Epithelial cell of esophagus (primary cell): ENCODE measurements at places on chromosomes 2 and 18.

GRCh38 chr2:189580658-189581353 is at the start of gene SLC40A1:
Gene SLC40A1 (minus strand): TSS chr2:189580786. CDS start chr2:189580460, 326 bp downstream.
- peak; percentile 43 for DNase-seq

DNA sequence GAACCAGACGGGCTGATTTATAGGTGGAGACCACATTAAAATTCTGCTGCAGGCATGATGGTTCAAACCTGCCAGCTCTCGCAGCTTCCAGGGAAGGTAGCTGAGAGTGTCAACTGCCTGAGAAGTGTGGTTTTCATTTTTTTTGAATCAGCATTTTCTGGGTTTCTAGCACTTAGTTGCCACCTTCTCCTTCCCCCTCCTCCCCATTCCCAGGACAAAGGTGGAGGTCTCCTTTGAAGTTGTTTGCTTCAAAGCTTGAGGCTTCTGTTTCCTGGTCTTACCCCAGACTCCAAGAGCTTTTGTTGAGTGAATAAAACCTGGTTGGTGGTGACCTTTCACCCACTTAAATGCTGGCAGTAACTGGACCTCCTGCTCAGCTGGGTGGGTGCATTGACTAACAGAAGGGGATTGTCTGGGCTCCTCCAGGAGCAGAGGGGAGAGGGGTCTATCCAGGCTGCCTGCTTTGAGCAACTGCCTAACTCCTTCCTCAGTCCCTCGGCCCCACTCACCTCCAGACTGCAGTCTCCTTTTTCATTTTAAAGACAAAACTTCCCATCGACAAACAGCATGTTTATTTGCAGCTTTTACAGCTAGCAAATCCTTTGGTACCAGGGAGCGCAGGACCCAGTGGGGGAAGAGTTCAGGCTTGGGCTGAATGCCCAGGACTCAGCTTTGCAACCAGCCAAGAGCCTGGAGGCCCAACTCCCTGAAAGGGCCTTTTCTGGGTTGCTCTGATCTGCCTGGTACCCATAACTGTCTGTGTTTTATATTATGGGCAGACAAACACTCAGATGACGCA is 3.5 kb downstream of the RHOB start:
- DNase-seq: peak; percentile 76

DNA sequence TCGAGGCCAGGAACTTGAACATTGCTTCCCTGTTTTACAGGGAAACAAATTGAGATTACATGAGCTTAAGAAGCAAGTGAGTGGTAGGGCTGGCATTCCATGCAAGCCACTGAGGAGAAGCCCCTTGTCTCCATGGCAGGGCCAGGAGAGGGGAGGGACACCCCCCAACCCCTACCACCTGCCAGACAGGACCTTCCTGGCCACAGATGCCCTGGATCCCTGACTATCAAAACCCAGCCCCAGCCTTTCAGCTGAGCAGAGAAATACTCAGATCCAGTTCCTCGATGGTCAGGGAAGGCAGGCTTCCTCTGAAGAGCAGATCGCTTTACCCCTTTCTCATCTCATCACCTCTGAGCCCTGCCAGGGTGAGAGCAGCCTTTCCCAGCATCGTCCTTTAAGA is 53.8 kb upstream of the ALPP start:
- no peak for DNase-seq

GRCh38 chr2:7127156-7127555 is 209.9 kb downstream of the RNF144A start:
- no peak for DNase-seq

- DNase-seq: no peak
These were observed 26.7 kb upstream of the ALLC start for GRCh38 chr2:3631161-3631850.

GRCh38 chr2:23293731-23294130 is 91.2 kb upstream of the KLHL29 start:
- DNase-seq: no peak

DNA sequence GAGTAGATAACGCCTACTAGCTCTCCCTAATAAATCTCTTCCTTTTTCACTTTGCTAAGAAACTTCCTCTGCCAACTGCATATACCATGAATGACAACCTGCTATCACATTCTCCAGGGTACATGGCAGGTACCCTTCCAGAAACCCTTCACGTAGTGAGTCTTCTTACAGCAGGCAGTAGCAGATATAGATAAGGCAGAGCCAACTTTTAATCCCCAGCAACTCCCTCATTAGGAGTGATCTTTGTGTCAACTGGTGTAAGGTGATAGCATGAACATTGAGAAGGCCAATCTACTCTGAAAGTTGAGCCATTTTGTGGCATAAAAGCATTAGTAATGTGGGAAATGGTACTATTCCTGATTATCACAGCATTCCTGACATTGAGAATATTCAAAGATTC is 5.7 kb upstream of the STK17B start:
- DNase-seq: no peak

- no peak for DNase-seq
These were observed 381.3 kb upstream of the SPRED2 start for GRCh38 chr2:65813631-65814173.

- no peak for DNase-seq
These were observed 402.3 kb downstream of the TGIF1 start for GRCh38 chr18:3852321-3852720.

GRCh38 chr18:490024-490366 is 10.5 kb downstream of the COLEC12 start:
- DNase-seq: no peak

- DNase-seq: no peak
These were observed 288.4 kb upstream of the TRIB2 start for GRCh38 chr2:12428324-12428723.

DNA sequence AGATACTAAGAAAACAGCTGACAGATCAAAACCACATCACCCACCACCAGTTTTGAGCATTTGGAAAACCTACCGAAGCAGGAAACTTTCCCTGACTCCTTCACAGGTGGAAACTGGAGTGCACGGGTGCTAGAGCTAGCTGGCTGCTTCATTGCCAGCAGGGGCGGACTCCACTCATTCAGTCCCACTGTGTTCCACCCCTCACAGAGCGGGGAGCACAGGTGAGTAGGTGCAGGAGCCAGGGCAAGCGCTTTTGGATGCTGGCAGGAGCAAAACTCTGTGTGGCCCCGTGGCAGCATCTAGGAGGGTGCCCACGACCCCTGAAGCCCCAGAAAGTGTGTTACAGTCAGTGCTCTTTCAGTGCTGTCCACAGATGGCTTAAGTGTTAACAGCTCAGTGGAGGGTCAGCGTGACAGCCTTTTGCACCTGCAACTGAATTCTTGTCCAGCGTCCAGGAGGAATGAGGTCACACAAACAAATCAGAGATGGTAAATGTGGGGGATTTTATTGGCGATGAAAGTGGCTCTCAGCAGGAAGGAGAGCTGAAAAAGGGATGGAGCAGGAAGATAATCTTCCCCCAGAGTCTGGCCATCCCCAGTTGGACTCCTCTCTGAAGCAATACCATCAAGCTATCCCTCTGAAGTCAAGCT is 71.1 kb downstream of the TMEM163 start:
- no peak for DNase-seq

GRCh38 chr18:9209279-9209678 is 72.7 kb downstream of the ANKRD12 start:
- DNase-seq: no peak

- no peak for DNase-seq
These were observed 67.4 kb downstream of the HS1BP3 start for GRCh38 chr2:20583425-20583881.

DNA sequence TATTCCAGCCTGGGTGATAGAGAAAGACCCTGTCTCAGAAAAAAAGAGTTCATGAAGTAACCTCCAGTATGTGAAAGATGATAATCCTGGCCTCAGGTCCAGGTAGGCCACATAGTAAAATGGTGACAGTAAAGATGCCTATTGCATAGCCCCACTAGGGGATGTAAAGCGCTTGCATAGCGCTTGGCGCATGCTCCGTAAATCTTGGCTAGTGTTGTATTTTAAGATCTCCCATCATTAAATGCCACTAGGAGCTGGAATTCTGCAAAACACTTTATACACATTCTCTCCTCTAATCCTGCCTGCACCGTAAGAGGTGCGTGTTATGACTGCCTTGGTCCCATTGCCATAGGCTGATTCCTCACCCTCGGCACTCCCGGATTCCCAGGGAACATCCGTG is 153.6 kb downstream of the TFCP2L1 start:
- DNase-seq: no peak

- DNase-seq: peak; percentile 48
These were observed 181.9 kb downstream of the MEMO1 start for GRCh38 chr2:31828891-31829290.

GRCh38 chr2:69309351-69310110 is 77.5 kb downstream of the GFPT1 start:
- DNase-seq: peak; percentile 39

DNA sequence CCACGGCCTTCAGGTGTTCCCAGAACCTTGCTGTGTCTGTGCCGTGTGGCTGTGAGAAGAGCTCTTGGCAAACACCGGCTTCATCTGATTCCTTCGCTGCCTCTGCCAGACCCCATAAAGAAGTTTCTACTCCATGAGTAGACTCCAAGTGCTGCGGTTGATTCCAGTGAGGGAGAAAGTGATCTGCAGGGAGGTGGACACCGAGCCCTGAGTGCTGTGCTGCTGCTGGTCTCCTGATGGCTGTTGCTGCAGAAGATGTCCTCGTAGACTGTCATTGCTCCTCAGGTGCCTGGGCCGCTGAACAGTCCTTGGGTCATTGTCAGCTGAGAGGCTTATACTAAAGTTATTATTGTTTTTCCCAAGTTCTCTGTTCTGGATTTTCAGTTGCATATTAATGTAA is 19.6 kb downstream of the ASB1 start:
- DNase-seq: no peak

DNA sequence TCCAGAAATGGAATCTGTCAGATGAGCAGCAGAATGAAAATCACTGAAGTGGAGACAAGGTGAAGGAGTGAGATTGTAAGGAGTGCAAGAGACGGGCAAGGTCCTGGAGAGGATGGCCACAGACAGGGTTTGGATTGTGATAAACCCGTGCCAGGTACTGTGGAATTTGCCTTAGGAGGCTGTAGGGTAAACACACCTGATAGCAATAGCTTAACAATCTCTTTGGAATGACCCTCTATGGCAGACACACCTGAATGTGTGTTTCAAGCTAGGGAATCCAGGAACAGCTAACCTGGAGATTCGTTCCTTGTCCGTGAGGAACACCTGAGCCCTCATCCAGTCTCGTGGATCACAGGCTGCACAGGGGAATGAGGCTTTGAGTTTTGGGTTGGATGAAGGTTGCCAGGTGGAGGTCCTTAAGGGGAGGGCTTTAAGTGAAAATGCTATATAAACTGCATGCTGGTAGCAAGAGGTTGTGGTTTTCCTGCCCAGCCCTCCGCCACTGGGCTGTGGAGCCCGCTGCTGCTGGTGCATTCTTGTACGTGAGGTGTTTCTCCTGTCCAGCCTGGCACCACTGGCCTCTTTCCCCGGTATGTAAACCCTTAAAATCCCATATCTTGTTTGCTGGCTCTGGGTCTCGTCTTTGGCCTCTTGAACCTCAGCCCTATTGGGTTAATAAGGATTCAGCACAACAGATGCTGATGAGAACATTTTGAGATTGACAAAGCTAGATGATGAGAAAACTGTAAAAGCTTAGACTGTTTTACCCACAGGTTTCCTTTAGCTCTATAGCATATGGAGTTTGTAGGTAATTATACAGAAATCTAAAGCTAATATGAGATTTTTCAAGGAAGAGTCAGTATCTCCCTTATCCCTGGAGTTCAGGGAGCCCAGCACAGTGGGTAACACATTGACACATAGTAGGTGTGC is 117.9 kb downstream of the ARHGAP15 start:
- no peak for DNase-seq

DNA sequence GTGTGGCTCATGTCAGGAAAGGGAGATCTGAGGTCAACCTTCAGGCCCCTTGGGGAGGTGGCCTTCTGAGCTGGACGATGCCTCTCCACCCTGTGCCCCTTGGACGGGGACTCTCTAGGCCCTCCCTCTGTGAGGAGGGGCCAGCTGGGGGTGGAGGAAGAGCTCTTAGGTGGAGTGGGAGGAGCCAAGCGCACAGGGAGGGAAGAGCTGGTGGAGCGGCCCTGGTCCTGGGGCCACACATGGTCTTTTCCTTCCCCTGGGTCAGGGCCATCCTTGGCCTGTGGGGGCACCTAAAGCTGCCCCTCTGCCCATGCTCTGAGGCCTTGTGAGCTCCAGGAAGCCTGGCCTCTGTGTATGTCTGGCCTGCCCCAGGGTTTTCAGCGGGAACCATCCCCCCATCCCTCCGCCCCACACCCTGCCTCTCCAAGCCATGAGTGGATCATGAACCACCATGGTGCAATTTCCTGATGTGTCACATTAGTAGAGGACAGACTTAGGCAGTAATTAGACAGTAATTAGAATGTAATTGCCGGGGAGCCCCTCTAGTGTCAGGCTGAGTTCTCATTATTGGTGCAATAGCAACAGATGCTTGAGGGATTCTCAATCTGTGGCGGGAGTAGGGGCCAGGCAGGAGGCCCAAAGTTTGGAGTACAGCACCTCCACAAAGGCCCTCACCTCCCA is 63.0 kb downstream of the GLI2 start:
- DNase-seq: peak; percentile 34

- DNase-seq: no peak
These were observed 8.3 kb upstream of the LCT start for GRCh38 chr2:135845257-135845656.

GRCh38 chr18:46013484-46014189 is 46.5 kb upstream of the EPG5 start:
- DNase-seq: no peak

DNA sequence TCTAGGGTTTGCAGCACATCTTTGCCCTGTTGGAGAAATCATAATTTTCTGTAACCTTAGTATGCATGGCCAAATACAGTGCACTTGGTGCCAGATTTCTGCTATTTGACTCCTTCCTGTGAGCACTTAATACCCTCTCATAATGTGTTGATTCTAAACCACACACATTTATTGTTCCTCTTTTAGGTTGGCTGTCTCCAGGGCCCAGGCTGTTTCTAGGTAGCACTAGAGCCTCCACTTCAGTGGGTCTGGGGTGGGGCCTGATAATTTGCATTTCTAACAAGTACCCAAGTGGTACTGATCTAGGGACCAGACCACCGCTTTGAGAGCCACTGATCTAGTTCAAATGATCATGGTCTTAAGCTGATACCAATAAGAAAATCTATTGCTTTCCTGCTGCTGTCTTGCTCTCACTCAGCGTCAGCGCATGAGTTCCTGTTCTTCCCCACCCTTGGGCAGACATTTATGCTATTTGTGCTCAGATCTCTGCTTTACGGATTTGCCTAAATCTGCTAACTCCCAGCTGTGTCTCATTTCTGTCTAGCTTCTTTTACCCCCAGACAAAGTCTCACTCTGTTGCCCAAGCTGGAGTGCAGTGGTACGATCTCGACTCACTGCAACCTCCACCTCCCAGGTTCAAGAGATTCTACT is 7.4 kb downstream of the PTRHD1 start:
- DNase-seq: no peak

GRCh38 chr2:165417009-165417408 is 52.5 kb upstream of the CSRNP3 start:
- DNase-seq: no peak

GRCh38 chr18:3062798-3063680 is 50.1 kb upstream of the LPIN2 start:
- DNase-seq: peak; percentile 54

GRCh38 chr2:61993422-61994024 is 88.0 kb downstream of the COMMD1 start:
- peak; percentile 67 for DNase-seq

DNA sequence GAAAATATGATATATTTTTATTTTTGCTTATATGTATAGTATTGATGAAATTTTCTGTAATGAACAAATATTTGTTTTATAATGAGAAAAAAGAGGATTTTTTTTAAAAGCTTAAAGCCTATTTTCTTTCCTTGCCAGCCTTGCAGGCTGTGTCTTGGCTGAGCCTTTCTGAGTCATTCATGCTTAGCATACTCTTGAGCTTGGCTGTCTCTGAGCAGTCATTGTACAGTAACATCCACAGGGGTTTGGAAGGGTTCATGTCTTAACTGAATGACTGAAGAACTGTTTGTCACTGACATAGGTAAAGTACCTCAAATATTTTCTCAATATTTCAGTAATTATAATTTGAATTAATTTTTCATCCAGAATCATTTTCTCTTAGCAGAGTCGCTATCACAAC is 49.3 kb downstream of the GPR39 start:
- DNase-seq: peak; percentile 29
